Stimulated activated CD8-positive, alpha-beta memory T cell treated with anti-CD3 and anti-CD28 coated beads, Interleukin-15, amount 100 ng/mL, for 4 hours (primary cell): ENCODE measurements at places on chromosomes 12 and 14.
A peak's percentile ranks its signal among the peaks of the same experiment; 100 is the strongest.

DNA sequence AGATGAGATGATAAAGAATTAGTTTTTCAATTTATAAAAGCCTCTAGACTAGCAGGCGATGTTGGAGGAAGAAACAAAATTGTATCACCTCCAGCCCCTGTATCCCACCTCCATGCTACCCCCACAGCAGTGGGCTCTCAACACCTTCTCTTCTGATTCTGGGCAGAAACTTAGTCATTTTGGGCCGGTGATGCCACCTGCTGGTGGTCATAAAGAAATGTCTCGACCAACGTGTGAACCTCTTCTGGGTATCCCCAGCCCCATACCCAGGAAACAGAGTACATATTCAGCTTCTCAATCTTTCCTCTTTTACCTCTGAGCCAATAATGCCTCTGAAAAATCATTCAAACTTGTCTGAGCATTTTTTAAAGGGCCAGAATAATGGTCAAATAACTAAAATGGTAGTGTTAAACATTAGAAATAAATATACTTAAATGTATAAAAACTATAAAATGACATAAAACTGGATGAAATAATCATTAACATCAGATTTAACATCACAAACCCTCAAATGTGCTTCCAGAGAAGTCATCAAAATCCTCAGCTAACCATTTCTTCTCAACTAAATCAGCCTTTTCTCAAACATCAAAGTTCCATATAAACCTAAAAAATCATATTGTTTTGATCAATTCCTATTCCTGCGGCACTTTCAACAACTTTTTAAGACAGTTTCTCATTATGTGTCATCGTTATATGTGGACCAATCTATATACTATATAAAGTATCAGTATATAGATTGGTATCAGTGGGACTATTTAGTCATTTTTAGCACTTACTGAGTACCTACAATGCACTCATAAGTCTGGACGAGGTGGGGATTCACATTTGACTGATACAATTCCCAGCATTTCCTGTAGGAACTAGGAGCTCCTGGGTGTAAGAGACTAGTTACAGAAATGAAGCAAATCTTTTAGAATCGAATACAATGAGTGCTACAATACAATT lies 69.4 kb downstream of the ATXN2 start:
- DNase-seq, result peak; percentile 21

DNA sequence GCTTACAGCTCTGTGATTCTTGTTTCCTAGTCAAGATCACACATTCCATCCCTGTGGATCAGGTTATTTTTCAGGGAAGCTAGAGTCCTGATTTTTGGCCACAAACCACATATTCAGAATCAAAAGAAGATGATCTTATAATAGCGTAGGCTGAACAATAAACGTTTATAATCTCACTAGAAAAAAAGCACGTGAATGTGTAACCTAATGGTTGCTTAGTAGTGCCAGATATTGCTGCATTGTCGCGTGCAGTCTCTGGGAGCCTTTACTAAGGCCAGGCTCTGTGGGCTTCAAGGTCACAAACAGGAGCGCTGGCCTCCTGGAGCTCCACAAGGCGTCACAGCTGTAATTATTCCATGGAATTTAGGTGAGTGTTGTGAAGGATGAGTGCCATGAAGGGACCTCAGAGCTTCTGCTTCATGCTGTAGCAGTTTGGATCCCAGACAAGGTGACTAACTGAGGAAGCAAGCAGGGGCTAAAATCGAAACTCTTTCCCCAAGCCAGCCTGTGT lies 17.4 kb downstream of the CDKN1B start:
- DNase-seq, result no peak

DNA sequence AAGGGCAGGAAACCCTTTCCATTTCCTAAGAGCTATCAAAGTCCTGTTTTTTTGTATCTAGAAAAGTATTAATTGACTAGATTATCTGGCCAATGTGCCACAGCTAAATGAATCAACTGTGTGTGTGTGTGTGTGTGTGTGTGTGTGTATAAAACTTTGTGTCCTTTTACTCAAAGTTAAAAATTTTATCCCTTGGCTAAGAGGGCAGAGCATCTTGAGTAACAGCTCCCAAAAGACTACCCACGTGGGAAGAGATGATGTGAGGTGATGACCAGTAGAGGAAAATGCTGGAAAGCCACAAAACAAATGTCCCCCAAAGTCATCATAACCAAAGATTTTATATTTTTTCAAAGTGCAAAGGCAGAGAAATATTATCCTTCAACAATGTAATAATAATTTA lies 90.3 kb downstream of the FAR2 start:
- DNase-seq, result no peak

GRCh38 chr12:54596526-54596946 lies 8.1 kb upstream of the PPP1R1A start:
- DNase-seq, result peak; percentile 16

- no peak for DNase-seq
Observed at GRCh38 chr12:54657105-54657607, 9.0 kb upstream of the DCD start.

DNA sequence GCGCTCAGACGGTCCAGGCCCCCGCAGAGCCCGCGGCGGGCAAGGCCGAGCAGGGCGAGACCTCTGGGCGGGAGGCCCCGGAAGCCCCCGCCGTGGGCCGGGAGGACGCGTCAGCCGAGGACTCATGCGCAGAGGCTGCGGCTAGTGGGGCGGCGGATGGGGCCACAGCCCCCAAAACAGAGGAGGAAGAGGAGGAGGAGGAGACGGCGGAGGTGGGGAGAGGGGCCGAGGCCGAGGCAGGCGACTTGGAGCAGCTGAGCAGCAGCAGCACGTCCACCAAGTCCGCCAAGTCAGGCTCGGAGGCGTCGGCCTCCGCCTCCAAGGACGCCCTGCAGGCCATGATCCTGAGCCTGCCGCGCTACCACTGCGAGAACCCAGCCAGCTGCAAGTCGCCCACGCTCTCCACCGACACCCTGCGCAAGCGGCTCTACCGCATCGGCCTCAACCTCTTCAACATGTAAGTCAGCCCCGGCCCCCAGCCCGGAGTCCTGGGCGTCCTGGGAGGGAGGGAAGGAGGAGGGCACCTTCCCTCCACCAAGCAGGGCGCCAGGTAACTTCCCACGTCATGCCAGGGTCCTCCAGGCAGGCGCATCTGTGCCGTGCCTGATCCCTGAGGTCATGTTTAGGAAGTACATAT lies 72.4 kb downstream of the IQSEC3 start:
- no peak for DNase-seq
